Sigmoid colon (tissue), 7 donors: ENCODE measurements at places on chromosomes 12 and 14. TPM values are rescaled to one million over a fixed set of nuclear protein-coding genes. Genes with fewer than 3 reads are reported as not detected.
A peak's percentile ranks its signal among the peaks of the same experiment; 100 is the strongest.

GRCh38 chr12:32265456-32265855 lies 133.9 kb upstream of the FGD4 start:
- no peaks in the 10 kb centered on the region for H3K4me1 ChIP-seq
- H3K27me3 ChIP-seq, result no peaks in the 10 kb centered on the region
- H3K27ac ChIP-seq, result peak overlapping the region; percentile 18
- no peaks in the 10 kb centered on the region for H3K36me3 ChIP-seq
- no peak for DNase-seq
- no peak overlapping the region for H3K4me3 ChIP-seq

DNA sequence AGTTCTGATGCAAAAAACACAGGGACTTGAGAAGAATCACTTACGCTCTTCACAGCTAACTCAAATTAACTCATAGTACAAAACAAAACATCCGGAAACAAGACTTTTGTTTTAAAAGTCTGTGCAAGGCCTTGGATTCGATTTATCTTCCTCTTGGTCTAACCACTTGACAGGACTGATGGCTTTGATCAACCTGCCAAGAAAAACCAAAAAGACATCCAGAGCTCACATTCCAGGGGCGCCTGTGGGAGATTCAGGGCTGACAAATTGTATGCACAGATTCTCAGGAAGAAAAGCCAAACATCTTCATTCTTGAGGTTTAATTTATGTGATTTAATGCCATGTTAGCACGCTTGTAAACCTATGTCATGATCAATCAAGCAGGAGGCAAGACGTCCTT lies 129.1 kb upstream of the TMCC3 start:
- H3K27me3 ChIP-seq, result no peaks in the 10 kb centered on the region
- H3K4me3 ChIP-seq, result no peak overlapping the region
- DNase-seq, result no peak

TTC8 gene
- total RNA-seq, result 22.1 TPM

DNA sequence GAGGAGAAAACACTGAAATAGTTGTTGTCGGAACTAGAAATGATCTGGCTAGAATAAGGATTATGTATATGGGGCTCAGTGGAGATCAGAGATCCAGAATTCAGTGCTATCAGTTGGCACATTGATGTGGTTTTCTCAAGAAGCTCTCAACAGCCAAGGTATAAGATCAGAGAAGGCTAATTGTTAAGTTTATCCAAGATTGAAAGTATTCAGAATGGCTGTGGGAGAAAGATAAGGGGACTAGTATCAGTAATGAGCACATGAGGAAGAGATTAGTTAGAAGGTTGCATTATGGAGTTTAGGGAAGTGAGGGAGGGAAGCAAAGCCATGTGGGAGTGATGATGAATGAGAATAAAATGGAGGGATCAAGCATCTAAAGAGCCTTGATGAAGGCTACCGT lies 128.1 kb upstream of the MIS18BP1 start:
- H3K27ac ChIP-seq, result no peak overlapping the region
- no peaks in the 10 kb centered on the region for H3K4me1 ChIP-seq
- H3K4me3 ChIP-seq, result no peak overlapping the region
- no peaks in the 10 kb centered on the region for H3K27me3 ChIP-seq
- no peak for DNase-seq

DNA sequence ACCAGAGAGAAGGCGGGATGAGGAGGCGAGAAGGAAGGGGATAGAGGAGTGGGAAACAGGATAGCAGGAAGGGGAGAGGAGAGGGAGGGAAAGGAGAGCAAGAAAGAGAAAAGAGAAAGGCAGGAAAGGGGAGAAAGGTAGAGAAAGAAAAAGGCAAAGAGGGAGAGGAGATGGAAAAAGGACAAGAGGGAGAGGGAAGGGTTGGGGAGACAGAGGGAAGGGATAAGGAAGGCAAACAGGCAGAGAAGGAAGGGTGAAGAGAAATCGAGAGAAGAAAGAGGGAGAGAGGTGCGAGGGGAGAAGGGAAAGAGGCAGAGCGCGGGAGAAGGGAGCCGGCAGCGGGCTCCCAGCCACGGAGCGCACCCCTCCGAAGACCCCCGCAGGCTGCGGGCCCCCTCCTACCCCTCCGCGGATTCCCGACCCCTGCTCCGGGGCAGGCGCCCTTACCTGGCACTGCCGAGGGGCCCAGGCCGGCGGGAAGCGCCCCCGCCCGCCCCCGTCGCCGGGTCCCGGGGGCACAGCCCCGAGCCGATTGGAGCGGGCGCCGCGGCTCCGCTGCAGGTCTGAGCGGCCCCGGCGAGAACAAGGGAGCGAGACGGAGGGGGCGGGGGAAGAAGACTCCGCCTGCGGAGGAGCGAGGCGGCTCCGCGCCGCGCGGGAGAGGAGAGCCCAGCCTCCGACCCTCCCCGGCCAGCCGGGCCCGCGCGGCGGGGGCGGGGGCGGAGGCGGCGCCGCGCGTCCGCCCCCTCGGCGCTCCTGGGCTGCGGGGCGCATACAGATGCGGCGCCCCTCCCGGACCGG lies at the start of gene CDH24:
Gene CDH24 (minus strand): TSS at position 565 of the 801 bp plus-strand sequence. CDS start 1,787 bp downstream, outside the sequence.
- peaks cover 24% of the 10 kb centered on the region for H3K4me1 ChIP-seq
- H3K27ac ChIP-seq, result peak within 1 kb of the TSS; percentile 91
- peak; percentile 86 for DNase-seq
- peaks cover 39% of the 10 kb centered on the region for H3K36me3 ChIP-seq

DNA sequence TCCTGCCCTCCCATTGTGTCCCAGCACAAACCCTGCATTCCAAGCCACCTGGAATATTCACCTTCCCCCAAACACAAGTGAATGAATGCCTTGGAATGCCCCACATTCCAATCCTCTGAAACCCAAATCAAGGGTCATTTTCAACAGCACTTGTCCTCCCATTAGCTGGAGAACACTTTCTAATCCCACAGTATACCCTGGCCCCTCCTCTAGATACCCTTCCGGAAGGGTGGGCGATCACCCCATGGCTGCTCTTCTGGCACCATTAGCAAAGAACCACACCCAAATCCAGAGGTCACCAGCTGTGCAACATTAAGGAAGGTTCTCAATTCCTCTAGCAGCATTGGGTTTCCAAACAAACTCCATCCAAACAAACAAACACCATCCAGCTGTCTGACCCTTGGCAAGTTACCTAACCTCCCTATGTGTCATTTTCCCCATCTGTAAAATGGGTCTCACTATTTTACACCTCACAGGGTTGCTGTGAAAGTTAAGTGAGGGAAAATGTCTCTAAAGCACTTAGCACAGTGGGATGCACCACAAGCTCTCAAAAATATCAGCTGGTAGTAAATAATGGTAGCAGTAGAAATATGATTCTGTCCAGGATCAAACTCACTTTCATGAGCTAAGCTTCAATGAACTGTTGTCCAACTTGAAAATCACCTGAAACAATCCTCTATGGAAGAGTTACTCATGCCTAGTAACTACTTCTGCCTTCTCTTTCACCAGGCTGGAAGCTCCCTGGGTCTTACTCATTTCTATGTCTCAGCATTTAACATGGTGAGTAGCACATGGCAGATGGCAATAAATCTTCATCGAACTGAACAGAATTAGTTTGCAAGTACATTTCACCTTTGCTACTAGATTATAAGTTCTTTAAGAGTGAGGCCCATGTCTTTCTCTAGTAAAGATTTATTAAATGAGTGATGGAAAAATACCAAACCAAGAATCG lies 5.3 kb downstream of the NUAK1 start:
- no peaks in the 10 kb centered on the region for H3K36me3 ChIP-seq
- H3K4me3 ChIP-seq, result no peak overlapping the region
- no peak for DNase-seq

SIRT4 gene
- total RNA-seq, result 3.0 TPM

GRCh38 chr14:89178800-89179535 lies 238.1 kb downstream of the FOXN3 start:
- no peak for DNase-seq
- H3K36me3 ChIP-seq, result no peaks in the 10 kb centered on the region
- H3K27ac ChIP-seq, result no peak overlapping the region

SMAGP gene
- total RNA-seq, result 3.9 TPM

SIX6 gene
- not detected for total RNA-seq

- H3K4me1 ChIP-seq, result no peaks in the 10 kb centered on the region
- H3K4me3 ChIP-seq, result no peak overlapping the region
- no peak for DNase-seq
- H3K27ac ChIP-seq, result no peak overlapping the region
- H3K36me3 ChIP-seq, result peaks cover 4% of the 10 kb centered on the region
Observed at GRCh38 chr14:73859145-73859544, 7.5 kb downstream of the PTGR2 start.

DNA sequence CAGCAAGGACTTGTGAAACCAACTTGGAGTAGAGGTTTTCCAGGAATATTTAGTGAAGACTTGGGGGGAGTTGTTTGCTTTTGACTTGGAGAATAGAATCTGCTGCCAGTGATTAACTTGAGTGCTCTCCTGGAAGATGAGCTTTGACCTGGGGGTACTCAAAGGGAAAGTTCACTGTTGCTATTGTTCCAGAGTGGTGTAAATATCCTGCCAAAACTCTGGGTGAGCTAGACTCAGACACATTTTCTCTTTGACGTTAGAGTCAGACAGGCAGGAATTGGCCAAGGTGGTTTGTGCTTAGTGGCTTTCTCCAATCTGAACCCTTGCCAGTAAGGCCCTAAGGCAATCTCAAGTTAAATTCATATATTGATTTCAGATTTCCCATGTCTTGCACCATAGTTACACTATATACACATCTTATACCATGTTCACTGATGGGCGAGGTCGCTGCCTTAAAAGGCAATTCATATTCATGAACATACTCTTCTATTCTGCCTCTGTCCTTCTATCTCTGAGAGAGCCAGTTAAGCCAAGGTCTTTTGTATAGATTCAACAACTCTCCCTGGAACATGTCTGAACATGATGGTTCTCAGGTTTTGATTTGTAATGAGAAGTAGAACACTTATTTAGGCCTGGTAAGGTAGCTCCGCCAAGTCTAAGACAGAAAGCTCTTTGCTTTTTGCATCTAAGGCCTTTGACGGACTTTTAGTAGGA lies 204.6 kb upstream of the SLC38A2 start:
- H3K4me1 ChIP-seq, result no peaks in the 10 kb centered on the region
- no peaks in the 10 kb centered on the region for H3K36me3 ChIP-seq
- H3K27ac ChIP-seq, result no peak overlapping the region
- no peak overlapping the region for H3K4me3 ChIP-seq
- no peak for DNase-seq

DNA sequence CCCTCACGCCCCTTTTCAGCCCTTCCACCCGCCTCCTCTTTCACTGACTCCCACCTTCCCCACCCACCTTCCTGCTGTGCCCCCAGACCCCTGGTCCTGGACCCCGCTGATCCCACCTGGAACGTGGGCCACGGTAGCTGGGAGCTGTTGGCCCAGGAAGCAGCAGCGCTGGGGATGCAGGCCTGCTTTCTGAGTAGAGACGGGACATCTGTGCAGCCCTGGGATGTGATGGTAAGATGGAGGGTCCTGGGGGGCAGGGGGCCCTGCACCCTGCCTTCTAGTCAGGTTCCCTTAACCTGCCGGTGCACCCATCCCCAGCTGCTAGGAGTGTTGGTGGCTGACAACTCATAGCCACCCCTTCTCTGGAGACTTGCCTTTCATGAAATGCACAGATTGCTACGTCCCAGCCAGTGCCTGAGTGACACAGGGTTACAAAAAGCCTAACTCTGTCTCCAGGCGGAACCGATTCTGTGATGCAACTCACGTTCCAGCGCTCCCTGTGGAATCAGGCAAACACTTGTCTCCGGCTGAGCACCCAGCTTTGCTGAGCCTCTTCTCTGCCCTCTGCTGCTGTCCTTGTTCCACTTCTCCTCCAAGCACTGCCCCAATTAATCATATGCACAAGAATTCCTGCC lies 15.0 kb upstream of the OAS2 start:
- no peaks in the 10 kb centered on the region for H3K36me3 ChIP-seq
- no peak overlapping the region for H3K27ac ChIP-seq
- no peak overlapping the region for H3K4me3 ChIP-seq
- no peaks in the 10 kb centered on the region for H3K4me1 ChIP-seq

- H3K27me3 ChIP-seq, result no peaks in the 10 kb centered on the region
- H3K36me3 ChIP-seq, result no peaks in the 10 kb centered on the region
- no peak for DNase-seq
- no peak overlapping the region for H3K27ac ChIP-seq
- no peak overlapping the region for H3K4me3 ChIP-seq
Observed at GRCh38 chr12:102329883-102330282, 132.2 kb upstream of the PMCH start.
